ENCODE measurements at places on chromosomes 4 and X.

- DNase-seq = no peak
Observed at GRCh38 chr4:40046311-40046980, 10.2 kb upstream of the N4BP2 start.

DNA sequence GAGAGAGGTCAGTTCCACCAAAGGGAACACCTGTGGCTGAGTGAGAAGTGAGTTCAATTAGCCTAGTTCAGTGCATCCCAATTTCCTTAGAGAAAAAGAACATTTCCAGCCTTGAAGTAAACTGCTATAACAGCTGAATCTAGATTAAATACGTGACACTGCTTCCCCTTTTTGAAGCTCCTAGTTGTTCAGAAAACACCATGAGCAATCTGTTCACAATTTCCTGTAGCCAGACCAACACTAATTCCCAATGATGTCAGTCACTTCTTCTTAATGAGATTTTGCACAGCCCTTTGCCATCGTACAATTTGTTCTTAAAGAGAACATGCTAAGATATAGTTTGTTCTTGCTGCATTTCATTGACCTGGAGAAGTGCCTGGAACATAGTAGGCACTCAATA is 144.6 kb upstream of the EDNRA start:
- DNase-seq = no peak

- no peak for DNase-seq
Observed at GRCh38 chr4:48342606-48342880, 1.2 kb downstream of the SLAIN2 start.

GRCh38 chr4:109588176-109588575 is 28.1 kb downstream of the MCUB start:
- DNase-seq = no peak

DNA sequence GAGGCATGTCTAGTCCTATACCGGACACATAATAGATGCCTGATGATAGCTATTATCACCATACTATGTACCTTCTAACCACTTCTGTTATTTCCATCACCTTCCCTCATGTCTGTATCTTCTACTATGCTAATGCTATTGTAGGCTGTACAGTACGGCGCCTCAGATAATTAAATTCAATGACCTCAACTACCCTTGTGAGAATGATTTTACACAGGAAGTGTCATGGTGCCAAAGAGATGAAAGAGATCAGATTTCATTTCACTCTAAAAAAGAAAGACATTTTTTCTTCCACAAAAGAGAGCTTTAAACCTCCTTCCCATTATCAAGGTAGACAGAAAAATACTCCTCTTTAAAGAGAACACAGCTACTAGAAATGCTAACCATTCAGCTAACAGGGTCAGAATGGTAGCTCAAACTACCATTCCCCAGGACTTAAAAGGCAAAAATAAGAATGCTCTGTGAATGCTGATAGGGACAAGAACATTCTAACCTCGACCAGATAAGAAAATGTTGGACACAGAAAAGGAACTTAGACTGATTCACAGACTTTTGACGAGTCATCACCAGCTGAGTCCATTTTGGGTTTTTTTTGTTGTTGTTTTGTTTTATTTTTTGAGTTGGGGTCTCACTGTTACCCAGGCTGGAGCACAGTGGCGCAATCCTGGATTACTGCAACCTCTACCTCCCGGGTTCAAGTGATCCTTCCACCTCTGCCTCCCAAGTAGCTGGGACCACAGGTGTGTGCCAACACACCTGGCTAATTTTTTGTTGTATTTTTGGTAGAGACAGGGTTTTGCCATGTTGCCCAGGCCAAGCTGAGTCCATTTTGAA is 99.2 kb upstream of the RAPGEF2 start:
- no peak for DNase-seq

- no peak for DNase-seq
Observed at GRCh38 chr4:112813790-112814189, 176.8 kb downstream of the LARP7 start.

DNA sequence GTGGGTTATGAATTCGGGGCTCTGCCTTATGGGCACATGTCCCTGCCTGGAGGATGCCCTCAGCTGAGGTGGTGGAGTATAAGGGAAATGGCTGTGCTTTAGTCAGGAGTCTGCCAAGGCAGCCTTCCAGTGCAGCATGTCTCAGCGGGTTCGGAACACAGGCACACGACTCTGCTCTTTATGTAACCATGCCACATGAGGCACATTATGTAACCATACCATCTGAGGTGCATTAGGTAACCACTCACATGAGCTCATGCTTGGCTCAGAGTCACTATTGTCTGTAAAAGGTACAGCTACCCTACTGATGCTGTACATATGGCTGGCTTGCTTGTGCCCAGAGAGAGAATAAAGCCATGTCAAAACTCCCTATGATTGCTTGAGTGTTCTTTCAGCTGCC is 723.6 kb downstream of the TRAM1L1 start:
- DNase-seq = no peak

DNA sequence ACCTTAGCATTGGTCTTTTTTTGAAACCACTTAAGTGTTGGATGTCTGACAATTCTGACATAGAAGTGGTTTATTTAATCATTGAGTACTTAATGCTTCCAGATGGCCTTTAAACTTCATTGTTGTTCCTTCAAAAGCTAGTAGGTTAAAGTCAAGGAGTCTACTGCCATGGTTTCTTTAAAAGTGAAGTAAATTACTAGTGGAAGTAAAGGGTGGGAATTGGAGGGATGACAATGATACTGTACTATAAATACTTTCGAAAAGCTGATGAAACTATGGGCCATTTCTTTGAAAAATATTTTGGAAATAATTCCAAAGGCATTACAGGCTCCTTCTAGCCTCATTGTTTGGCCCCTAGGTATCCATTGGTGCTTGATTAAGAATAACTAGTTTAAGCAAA is 51.9 kb downstream of the ATP10D start:
- no peak for DNase-seq

DNA sequence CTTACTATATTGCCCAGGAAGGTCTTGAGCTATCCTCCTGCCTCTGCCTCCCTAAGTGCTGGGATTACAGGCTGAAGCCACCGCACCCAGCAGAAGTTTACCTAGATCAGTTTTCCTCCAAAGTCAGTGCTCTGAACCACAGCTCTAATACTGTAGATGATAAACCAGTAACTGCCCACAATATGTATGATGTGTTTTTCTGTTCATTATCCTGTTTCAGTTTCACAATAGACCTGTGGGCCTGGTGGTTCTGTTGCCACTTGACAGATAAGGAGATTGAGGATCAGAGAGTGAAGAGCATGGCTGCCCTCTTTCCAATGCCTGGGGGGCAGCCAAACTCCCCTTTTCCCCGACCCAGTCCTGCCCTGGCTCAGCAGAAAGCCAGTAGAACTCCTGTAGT is 87.0 kb downstream of the EFNB1 start:
- no peak for DNase-seq

DNA sequence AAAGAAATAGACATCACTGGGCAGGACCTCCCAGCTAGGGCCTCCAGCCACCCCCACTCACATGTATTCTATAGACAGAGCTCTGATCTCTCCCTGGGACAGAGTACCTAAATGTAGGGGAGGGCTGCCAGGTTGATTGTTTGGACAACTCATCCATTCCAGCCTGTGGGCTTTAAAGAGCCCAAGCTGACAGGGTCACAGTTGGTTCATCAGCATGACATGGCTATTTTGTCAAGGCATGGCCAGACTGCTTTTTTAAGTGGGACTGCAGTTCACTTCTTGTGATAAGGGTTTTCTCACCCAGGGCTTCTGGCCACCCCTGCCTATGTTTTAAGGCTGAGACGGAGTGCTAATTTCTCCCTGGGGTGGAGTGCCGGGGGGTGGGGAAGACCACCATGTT is 63.3 kb downstream of the KLHL4 start:
- DNase-seq = no peak

- no peak for DNase-seq
Observed at GRCh38 chrX:10649265-10649664, 28.9 kb upstream of the MID1 start.

- no peak for DNase-seq
Observed at GRCh38 chr4:7584606-7585159, 150.0 kb upstream of the PSAPL1 start.

DNA sequence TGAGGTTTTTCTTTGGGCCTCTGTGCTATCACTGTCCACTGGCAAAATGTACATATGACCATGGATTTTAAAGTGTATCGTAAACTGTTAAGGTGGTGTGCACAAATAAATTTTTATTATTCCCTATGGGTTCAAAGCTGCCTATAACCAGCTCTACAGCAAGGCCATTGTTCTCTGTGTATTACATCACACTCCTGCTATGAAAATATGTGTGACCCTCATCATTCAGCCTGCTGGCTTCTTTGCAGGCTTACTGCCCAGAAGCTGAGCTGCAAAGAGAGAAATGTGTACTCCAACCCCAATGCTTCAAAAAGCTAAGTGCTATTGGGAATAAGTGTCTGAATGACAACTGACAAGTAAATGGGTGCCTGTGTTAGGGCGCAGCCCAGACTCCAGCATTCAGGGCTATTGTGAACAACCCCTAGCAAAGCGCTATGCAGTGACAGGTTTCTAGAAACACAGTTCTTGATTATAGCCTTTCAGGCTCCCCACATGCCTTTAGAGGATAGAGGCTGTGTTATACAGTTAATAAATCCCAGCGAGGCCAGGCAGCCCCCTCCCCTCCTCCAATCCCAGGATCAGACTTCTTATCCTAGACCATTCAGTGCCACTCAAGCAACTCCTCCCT is 220.4 kb upstream of the RADX start:
- DNase-seq = no peak

DNA sequence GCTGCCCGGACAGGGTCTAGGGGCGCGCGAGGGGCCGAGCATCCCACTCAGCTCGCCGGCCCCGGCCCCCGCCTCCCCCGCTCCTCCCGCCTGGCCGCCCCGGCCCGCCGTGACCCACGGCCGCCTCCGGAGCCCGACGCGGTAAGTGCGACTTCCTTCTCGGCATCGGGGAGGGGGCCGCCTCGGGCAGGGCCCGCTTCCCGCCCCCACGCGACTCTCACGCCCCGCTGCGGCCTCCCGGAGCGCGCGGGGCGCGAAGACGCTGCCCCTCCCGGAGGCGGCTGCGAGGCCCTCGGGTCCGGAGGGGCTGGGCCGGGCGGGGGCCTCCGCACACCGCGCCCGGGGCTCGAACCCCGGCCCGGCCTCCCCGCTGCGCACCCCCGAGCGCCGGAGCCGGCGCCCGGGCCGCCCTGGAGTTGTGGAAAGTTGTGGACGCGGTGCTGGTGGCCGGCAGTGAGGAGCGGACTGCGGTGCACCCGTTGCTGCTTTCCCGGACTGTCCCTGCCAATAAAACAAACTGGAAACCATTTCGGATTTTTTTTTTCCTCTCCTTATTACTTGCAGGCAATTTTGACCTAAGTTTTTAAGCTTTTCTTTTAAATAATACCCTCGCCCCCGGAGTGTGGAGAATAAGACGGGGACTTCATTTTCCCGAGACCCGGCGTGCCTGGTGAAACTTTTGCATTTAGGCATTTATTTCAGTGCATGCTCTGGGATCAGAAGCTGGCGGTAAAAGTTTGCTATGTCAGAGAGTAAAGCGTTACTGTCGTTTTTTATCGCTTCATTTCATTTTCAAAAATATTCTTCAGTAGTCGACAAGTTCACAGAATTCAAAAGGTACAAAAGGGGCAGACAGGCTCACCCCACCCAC is 13.0 kb upstream of the TMEM156 start:
- no peak for DNase-seq

DNA sequence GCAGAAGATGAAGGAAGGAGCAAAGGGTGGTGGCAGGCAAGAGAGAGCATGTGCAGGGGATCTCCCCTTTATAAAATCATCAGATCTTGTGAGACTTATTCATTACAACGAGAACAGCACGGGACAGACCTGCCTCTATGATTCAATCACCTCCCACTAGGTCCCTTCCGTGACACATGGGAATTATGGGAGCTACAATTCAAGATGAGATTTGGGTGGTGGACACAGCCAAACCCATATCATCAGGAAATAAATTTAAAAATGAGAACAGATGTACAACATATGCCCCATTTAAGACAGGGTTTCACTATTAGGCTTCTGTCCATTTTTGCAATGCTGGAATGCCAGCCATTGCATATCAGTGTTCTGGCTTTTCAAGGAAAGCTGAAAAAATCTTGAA is 346.7 kb upstream of the SLIT2 start:
- no peak for DNase-seq

DNA sequence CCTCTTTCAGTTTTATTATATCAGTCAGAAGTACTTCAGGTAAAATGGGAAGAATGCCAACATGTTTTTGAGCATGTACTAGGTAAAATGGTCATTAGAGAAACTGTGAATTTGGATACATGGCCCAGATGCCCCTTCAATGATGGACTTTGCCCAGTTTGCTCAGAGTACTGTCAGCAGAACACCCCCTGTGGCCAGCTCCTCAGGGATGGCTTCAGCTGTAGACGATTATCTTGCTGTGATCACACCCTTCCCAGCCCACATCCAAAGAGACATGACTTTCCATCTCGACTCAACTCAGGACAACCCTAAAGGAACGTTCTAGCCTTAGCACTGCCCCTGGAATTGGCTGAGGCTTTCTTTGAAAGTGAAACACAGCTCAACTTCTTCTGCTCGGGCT is 439.1 kb downstream of the PACRGL start:
- DNase-seq = no peak

DNA sequence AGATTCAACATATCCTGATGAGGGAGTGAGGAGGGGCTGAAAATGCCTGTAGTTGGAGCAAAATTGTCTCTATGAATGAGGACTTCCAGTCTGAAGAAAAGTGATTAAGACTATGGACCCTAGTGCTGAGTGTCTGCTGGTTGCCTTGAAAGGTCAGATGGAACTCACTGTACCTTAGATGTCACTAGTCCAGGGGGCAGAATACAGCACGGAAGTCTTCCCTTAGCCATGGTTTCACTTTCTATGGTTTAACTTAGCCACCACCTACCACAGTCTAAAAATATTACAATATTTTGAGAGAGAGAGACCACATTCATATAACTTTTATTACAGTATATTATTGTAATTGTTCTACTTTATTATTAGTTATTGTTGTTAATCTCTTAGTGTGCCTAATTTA is 223.1 kb downstream of the FMR1NB start:
- no peak for DNase-seq

GRCh38 chr4:38804654-38805295 is at the start of gene TLR1:
TSS of gene TLR1 (minus strand) at chr4:38804791. CDS start at chr4:38798831, 5,960 bp downstream.
- DNase-seq = no peak

DNA sequence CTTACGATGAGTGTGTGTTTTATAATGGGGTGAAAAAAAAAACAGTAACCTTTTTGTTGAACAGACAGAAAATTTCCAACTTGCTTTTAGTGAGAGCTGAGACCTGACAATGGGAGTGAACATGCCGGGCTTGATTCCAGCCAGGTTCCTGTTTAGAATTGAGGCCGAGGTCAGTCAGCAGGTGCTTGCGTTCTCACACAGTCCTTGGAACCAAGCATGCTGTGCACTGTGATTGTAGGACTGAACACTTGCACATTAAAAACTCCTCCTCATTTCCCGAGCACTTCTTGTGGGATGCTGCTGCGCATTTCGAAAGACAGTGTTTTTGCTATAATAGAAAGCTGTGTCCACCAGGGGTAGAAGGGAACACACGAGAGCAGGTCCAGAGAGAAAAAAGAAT is 51.8 kb downstream of the TMEM131L start:
- no peak for DNase-seq

Data from esophagus squamous epithelium (tissue), 5 donors.